ENCODE measurements at places on chromosomes 1 and 21.

- no peak for DNase-seq
Measured at GRCh38 chr1:68706639-68707317, 209.9 kb upstream of the DEPDC1 start.

DNA sequence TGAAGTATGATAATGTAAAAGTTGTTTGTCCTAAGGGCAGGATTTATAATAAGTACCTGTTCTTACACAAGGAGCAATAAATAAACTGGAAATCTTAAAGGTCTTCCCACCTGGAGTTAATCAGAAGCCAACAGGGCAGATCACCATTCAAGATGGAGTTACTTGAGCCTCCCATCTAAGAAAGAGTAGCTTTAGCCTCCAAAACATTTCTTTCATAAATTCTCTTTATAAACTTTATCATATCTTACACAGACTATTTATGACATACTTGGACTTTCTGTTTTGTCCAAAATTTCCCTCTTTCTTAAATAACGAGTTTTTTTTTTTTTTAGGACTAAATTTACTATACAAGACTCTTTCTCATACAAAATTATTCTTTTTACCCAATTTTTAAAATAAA is 18.5 kb downstream of the OR2T1 start:
- DNase-seq = no peak

- no peak for DNase-seq
Measured at GRCh38 chr21:45894906-45895777, 86.4 kb upstream of the COL6A1 start.

DNA sequence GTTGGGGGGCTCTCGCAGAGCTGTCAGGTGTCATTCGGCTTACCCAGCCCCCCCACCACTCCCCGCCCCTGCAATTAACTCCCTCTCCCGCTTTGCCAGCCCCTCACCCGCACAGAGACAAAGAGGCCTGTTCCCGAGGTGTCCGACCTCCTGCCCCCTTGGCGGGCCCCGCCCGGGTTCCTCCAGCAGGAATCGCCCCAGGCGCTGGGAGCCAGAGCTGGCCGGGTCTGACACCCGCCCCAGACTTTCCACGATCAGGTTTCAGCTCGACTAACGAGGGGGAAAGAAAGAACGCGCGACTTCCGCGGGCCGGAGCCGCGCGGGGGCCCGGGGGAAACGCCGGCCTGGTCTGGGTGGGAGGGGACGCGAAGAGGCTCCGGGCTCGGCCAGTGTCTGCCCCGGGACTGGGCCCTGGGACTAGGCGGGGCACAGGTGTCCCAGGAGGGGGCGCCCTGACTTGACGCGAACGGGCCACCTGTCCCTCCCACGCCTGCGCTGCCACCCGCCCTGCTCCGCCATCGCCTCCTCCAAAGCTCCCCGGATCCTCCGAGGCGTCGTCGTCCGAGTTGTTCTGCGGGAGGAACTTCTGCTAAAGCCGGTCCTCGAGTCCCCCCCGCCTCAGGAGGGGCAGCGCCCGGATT is 36.4 kb upstream of the HHAT start:
- peak; percentile 90 for DNase-seq

GRCh38 chr1:151352021-151352718 is 5.1 kb upstream of the RFX5 start:
- no peak for DNase-seq

DNA sequence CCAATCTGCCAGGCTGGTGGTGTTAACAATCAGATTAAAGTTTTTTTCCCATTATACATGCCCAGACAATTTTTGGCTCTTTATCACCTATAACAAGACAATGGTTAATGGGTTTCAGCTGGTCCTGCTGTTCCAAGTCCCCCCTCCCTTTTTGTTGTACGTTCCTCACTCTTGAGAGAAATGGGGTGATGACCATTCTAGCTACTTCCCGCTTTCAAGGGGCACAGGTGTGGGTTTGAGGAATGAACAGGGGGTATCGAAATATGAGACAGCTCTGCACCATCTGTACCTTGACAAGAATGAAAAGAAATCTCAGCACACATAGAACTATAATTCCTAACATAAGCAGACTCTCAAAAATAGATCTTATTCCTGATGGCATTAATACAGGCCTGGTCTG is 326.8 kb downstream of the PTPRU start:
- no peak for DNase-seq

DNA sequence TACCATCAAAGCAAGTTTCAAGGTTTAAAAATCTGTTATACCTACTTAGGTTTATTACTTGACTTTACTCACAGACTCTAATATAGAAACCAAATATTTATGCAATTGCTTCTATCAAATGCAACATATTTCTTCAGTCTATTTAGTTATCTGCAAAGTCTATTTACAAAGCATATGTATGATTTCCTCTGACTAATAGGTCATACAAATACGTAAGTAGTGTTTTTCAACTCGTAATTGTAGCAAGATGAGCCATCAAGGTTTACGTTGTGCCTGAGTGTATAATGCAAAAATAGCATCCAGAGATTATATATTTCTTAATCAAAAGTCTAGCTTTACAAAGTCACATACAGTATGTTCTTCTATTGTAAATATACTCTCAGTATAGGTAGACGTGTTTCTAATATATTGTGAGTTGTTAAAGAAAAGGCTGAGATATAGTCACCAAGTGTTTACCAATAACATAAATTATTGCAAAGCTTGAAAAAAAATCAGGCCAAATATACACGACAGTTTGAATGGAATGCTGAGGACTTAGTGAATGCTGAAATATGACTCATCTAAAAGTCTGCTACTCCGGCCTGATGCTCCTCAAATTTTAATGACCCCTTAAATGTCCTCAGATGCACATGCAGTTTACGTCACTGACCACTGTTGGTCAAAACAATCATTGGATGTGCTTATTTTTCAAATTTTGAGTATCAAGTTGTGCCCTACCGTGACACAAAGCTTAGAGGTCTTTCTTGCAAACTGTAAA is 48.4 kb downstream of the ADAMTS5 start:
- no peak for DNase-seq

DNA sequence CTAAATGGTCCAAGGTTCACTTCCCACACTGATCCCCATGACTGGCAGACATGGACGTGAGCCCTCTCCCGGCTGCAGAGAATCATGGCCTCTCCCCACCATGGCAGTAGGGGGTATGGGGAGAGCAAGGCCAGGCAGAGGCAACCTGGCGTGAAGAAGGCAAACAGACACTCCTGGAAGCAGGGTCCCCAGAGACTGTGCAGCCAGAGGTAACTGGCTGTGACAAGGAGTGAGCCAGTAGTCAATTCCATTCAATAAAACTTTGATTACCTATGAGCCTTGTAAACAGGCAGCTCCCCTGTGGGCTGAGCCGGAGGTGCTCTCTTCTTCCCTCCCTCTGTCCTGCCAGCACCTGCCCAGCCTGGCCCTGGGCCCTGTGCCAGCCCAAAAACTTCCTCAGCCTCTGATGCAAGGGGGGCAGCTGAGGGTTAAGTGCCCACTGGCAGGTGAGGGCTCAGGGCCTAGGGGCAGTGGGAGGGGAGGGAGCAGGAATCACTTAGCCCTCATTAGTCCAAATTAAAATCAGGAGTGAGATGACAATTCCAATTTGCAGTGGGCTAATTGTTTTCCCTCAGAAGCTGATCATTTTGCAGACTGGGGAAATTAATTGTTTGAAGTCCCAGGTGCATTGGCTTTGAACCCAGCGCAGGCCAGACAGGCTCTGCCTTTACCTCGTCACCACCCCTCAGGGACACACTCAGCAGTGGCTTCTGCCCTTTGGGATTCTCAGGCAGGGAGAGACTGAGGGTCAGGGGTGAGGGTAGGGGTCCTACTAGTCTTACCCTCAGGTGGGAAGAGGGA is 35.6 kb downstream of the LRRN2 start:
- no peak for DNase-seq

GRCh38 chr21:18274370-18274769 is 29.7 kb downstream of the CHODL start:
- DNase-seq = no peak

DNA sequence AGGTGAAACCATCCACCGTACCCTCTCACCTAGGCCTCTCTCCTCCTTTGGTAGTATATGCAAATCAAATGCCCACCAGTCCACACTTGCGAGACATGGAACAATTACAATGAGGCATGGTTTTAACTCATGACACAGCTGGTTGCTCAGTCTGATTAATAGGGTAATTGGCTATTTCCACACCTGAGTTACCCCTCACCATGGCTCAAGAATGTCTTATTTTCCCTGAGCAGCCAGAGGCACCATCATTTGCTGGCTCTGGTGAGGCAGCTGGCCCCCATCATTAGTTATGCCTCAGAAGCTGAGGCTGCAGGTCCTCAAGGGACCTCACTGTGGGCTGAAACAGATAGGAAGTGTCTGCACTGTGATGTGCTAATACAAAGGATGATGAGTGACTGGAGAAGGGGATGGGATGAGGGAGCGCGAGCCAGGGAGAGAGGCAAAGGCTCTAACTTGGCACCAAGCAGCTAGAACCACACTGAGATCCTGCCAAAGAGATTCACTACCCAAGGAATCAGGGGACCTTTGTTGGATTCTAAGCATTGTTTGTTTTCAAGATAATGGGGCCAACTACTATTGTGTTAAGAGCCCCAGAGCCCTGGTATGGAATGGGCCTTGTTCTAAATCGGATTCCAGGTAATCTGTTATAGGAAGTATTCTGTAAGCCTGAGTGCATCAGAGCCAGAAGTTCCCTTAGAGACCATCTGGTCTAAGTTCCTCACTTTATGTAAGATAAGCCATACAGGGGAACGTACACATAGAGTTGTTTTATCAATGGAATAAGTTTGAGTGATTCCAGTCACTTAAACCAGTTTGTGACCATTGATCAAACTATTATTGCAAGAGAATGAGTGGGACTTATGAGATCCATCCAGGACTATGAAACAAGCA is 80.0 kb upstream of the CNTN2 start:
- DNase-seq = no peak

DNA sequence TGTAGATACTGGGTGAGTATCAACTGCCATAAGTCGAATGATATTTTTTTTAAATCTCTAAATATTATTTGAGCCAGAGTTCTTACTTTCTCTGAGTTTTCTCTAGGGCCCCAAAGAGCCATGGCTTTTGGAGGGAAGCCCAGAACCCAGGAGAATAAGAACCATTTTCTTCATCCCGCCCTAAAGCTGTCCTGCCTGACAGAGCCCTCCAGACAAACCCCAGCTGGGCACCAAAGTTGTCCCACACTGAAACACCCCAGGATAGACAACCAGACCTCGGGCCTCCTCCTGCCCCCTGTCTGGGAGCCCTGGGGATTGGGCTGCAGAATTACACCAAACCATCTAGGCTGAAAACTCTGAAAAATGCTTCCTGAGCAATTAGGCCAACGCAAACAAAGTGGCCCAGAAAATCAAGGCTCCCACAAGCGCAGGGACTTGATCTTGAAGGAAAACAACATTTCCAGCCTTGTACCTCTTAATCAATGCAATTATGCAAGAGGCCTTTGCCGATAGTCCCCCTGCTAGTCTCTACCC is 113.1 kb downstream of the RRAGC start:
- DNase-seq = no peak

DNA sequence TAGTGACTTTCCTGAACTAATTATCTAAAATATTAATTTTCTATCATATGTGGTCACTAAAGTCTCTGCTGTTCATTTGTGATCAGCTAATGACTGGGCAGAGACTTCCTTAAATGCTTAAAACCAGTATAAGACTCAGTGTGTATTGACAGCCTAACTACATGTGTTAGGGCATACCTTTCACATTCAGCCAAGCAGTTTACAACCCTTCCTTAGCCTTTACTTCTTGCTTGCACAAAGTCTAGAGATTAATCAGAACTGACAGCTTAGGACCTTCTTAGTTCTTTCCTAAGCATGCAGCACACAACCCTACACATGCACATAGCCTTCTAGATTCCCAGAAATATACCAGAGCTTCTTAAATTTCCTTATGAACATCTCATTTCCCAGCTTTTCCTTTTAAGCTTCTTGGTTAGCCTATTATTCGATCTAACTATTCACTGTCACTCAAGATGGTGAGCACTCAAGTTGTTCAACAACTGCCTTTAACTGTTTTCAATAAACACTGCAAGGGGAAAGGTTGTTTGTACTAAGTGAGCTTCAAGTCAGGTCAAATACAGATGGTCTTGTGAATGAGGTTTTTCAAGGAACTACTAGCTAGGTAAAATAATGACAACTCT is 13.4 kb downstream of the EYA3 start:
- DNase-seq = no peak

- no peak for DNase-seq
Measured at GRCh38 chr1:174996476-174996875, 3.3 kb upstream of the CACYBP start.

- DNase-seq = peak; percentile 65
Measured at GRCh38 chr21:17818186-17819113, 706 bp downstream of the C21orf91 start.

DNA sequence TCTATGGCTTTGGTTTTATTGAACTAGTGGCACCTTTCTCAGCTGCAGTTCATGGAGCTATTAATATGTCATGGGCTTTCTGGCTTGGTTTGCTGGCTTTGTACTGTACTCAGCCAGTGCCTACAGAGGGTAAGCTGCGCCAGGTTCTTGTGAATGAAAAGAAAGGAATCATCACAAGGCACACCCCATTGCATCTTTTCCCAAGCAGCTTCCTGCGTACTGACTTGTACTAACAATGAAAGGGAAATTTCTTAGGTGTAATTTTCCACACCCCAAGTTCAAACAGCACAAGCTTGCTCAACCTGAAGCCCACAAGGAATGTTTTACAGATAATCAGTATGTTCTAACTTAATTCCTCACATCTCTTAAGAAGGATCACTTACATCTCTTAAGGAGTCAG is 78.0 kb upstream of the TNFSF18 start:
- no peak for DNase-seq

DNA sequence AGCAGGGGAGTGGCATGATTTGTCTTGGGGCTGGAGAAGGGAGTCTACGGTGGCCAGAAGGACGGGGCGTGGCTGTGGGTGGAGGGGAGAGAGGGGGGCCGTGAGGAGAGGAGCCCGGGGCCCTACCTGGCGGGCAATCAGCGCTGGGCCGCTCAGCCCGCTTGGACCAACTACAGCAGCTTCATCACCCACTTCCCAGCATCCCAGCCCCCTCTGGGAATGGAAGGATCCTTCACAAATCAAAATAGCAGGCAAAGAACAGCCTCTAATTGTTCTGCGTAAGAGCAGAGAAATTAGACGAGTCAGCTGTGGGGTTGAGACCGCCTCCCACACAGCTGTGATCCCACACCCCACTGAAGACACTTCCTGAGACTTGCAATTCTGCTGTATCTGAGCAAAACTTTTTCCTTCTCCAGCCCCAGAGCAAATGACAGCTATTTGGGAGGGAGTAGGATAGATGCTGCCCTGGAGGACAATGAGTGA is 43.5 kb downstream of the OPRD1 start:
- peak; percentile 49 for DNase-seq

DNA sequence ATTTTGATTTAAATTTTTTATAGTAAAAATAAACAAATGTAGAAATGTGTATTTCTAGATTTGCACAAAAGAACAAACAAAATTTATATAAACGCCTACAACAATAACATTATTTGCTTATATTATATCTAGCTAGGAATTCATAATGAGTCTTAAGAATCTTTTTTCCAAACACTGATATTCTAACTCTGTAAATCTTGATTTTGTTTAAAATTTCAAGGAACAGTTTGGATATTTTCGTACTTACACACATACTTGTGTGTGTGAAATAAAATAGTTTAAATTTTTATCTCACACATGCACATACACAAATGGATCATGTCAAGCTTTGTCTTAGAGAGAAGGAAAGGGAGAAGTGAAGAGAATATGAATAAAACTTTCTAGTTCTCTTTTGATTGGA is 868.1 kb downstream of the LTN1 start:
- DNase-seq = no peak

Measured in tongue (tissue), 3 donors.